ENCODE measurements at places on chromosomes 6 and 20.
A peak's percentile ranks its signal among the peaks of the same experiment; 100 is the strongest.

- DNase-seq, result no peak
Measured at GRCh38 chr20:49228676-49229075, 9.5 kb downstream of the DDX27 start.

DNA sequence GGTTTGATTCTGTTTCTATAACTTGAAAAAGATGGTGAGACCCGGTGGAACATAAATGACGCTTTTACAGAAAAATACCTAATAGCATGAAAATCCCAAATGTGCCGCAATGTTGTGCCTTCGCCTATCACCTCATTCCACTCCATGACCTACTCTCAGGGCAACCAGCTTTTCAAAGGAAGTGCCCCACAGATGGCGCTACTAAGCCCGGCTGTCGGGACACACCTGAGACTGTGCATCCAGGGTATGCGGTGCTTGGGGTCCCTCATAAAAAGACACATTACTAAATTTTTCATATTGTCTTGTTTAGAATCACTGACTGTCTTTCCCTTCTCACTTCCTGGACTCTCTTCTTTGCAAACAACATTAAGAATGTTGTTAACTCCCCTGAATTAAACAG is 145.5 kb upstream of the RPS6KA2 start:
- DNase-seq, result peak; percentile 7

DNA sequence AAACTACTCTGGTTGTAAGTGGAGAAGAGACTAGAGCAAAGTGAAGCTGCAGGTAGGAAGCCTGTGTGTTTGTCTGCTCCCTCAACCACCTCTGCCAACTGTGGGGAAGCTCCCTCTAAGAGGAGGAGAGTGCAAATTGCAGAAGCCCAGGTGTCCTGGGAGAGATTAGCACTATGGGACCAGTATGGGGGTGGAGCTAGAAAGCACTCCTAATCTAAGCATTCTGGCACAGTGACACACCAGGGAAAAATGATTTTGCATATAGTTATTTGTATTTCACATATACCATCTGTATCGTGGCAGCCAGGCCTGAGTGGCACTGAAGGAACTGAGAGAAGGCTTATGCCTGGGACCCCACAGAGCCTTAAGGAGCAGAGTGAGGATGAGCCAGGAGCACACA is 12.8 kb downstream of the GSTA1 start:
- DNase-seq, result no peak

DNA sequence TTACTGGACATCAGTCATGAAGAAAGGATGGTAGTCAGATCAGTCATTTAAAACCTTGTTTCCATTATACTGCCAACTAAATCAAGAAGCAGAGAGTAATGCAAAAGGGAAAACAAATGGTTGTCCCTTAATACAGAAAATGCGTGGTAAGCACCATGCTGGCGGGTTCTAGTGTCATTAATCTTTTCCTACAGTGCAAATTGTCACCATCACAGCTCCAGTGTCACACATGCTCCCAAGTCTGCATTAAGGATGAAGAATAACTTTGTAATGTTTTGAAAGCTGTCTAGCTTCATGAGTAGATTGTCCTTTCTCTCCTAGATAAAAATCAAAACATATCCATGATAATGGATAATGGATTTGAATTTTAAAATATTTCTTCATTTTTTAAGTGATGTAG is 735.6 kb downstream of the EPHA7 start:
- no peak for DNase-seq

DNA sequence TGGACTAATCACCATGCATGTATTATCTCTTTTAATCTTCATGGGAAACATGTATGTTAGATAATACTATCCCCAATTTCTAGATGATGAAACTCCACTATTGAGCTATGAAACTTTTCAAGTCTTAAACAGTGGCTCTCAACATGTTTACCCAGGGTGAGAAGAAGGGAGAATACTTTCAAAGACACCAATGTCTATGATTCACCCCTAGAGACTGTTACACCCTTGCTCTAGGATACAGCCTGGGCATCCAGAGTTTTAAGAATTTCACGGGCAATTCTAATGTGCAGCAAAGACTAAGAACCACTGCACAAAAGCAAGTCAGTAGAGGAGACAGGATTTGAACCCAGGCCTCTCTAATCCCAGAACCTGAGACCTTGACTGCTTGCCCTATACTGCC is 47.8 kb downstream of the GFOD1 start:
- no peak for DNase-seq

- DNase-seq, result no peak
Measured at GRCh38 chr6:133136177-133136880, 104.8 kb upstream of the EYA4 start.

DNA sequence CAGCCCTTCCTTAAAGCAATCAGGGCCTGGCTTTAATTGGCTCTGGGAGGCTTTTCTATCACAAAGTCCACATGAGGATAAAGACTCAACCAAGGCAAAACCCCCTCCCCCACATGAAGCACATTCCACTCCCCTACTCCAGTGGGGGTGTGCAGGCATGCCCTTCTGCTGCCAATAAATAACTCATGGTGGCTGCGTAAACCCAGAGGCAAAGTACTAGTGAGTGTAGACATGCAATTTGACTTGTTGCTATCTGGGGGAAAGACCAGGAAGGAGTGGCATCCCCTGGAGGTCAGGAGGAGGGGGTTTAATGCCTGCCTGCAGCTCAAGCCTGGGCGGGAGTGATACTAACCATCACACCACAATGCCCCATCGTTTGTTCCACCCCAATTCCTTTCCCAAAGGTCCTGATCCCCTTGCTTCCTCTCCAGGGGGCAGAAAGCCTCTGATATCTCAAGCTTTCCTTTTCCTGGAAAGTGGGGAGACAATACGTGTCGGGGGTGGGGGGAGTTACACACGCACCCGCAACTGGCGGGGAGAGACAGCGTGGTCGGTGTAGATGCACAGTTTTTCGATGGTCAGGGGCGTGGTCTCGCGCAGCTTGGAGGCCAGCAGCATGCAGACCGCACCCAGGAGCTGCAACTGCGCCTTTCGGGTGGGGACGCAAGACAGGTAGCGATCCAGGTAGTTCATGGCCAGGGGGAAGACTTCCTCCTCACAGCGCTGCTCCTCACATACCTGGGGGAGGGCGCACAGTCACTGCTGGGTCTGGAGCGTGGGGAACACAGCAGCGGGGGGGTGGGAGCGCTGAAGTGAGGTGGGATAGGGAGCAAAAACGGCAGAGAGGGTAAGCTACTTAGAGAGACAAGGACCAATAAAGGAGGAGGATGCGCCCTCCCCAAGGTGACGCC is 1.5 kb downstream of the CCND3 start:
- DNase-seq, result peak; percentile 37

Measured in NCI-H748 treated with DMSO at 0.1 percent for 48 hours (cell line).